ENCODE measurements at places on chromosomes 4 and X.
A peak's percentile ranks its signal among the peaks of the same experiment; 100 is the strongest.

DNA sequence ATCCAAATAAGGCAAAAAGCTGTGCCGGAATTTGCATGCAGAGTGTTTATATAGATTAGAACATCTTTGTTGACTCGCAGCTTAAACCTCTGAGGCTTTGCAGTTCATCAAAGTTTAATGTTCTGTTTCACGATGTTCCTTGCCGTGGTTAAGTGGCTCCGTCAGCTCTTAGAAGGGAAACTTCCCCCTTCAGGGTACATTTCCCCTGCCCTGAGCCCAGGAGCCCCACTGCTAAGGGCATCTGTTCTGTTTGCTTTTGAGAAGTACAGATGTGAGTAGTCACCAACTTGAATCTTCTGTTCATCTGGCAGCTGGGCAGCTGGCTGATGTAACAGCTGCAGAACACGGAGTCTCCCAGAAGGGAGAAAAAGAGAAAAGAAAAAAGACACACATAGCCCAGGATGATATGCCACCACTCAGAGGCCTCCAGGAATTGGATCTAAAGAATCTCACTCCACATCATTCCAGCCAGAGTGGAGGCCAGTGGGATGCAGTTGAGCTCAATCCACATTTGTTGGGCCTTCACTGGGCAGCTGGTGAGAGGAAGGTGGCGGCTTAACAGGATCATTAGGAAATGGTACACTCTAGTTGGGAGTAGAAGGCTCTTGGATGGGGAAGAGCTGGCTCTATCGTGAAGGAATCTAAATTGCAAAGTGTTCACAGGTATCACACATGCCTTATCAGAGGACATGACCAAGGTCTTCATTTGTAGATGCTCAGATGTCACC, 178.7 kb upstream of the RBPJ start:
- peak; percentile 39 for DNase-seq

GRCh38 chr4:110878413-110878812, 255.5 kb upstream of the PITX2 start:
- DNase-seq, result no peak

- DNase-seq, result peak; percentile 31
Observed at GRCh38 chrX:139924069-139924695, 8.7 kb downstream of the ATP11C start.

DNA sequence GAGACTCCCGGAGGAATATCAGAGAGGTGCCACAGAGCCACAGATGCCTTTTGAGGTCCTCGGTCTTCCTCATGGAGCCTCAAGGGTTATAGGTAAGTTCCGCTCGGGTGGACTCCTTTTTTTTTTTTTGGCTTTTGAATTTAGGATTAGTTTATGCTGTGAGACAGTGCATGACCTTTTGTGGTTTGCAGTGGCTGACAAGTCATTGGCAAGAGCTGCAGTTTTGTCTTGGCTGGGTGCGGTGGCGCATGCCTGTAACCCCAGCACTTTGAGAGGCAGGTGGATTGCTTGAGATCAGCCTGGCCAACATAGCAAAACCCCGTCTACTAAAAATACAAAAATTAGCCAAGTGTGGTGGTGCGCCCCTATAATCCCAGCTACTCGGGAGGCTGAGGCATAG, 4.5 kb upstream of the GRSF1 start:
- DNase-seq, result no peak

GRCh38 chr4:147717878-147718277, 14.0 kb upstream of the ARHGAP10 start:
- DNase-seq, result no peak

GRCh38 chrX:39201305-39201990, 400.2 kb downstream of the MID1IP1 start:
- DNase-seq, result peak; percentile 4

DNA sequence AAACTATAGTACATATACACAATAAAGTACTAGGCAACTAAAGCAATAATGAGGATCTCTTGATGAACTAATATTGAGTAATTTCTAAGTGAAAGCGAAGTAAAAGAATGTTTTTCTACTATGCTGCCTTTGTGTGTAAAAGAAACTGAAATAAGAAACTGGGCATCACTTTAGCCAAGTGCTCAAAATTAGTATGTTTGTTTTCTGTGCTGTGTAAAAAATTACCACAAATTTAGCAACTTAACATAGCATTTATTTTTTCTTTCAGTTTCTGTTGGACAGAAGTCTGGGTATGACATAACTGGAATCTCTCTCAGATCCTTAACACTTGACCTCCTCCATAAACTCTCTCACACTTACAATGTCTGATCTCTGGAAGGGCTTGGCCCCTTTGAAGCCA, 687.1 kb upstream of the MAGEB2 start:
- no peak for DNase-seq

- DNase-seq, result peak; percentile 22
Observed at GRCh38 chr4:112589206-112589605, 47.5 kb downstream of the ZGRF1 start.

DNA sequence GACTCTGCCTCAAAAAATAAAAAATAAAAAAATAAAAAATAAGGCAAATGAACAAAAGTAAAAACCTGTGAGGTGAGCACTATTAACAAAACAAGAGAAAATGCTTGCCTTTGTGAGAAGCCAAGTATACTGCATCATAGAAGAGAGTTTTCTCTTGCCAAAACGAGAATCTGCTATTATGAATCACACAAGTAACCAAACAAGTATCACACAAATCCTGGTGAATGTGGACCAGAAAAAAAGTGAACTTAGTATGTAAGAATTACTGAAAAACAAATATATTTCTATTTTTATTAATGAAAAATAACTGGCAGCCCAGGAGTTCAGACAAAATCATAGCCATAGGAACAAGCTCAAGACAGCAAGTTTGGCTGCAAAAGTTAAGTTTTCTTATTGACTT, 193.5 kb downstream of the PDGFC start:
- no peak for DNase-seq

DNA sequence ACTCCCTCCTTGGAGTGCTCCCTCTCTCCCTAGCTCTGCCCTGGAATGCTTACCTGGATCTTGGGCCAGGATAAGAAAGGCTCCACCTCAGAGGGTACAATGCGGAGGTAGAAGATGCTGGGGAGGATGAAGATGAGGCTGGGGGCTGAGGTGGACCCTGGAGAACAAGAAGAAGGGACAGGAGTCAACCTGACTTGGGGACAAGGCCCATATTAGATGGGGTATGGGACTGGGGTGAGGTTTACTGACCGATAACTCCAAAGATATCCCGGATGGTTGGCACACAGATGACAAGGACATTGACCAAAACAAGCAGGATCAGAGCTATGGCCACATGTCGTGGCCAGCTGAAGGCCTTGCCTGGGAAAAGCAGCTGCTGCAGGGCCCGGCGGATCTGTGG, 10.6 kb downstream of the SLC38A5 start:
- no peak for DNase-seq

DNA sequence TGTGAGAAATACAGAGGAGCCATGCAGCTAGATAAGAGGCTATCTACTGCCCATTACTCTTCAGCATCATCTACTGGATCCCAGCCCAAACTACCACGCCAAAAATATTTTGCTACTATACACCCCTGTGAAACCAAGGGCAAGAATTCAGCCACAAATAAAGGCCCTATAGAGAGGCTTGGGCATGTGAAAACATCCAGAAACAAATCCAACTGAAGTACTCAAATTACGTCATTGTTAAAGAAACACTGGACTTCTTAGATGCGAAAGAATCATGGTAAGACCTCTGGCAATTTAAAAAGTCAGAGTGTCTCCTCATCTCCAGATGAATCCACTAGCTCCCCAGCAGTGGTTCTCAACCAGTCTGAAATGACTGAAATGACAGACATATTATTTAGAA, 12.8 kb downstream of the NDST3 start:
- no peak for DNase-seq

GRCh38 chrX:9492901-9493300, 28.0 kb downstream of the TBL1X start:
- DNase-seq, result no peak

DNA sequence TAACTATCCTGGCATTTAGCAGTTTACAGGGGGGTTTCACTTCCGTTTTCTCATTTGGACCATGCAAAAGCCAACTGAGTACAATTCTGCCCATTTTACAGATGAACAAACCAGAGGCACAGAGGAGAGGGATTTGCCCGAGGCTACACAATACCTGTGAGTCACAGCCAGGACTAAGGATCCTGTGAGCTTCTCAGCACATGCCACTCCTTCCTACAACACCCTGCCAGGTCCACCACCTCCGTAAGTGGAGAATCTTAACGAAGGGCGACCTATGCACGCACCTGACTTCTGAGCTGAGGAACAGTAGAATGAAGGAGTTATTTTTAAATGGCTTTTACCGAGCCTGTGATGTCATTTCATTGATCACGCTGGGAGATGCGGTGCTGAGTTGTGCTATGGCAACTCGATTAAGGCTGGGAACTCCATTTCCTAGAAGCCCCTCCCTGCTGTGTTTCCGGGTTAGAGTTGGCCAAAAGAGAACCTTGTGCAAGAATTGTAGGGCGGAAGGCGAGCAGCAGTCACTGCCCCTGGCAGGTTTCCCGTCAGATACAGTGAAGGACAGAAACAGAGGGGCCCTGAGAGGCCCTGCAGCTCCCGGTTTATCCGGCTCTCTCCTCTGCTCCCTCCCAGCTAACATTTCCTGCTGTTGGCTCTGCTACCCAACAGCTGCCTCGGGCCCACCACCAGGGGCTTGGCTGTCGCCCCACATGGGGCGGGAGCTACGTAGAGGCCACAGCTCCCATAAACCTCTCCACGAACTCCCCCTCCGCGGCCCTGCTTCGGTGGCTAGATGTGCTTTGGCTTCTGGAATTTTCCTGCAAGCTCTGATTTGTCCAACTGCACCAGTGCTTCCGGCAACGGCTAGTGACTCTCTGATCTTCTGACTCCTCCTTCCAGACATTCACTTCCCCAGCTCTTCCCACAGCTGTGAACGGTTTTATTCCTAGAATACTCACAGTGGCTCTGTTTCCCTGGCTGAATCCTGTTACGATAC, 75.1 kb upstream of the USP9X start:
- DNase-seq, result peak; percentile 76

- DNase-seq, result no peak
Observed at GRCh38 chrX:70331161-70331560, 41.3 kb downstream of the KIF4A start.

DNA sequence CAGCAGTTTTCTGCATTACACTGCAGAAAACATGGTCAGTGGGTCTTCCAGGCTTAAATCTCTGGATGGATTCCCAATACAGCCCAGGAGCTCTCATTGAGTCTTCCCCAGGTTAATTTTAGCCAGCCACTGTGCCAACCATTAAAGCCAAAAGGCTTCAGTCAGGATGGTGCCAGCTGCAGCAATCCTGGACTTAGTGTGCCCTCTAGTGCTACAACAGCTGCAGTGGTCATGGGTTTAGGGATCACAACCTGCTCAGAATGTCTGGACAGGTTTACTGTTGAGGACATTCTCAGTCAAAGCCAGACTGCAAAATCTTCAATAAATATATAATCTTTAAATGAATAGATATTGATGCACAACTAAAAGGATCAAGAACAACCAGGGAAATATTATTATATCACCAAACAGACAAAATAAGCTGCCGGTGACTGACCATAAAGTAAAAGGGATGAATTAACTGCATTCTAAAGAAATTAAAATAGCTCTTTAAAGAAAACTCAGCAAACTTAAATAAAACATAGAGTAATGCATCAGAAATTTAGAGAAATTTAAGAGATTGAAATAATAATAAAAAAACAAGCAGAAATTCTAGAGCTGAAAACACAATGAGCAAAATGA, 639.9 kb downstream of the SPOCK3 start:
- DNase-seq, result peak; percentile 79

- no peak for DNase-seq
Observed at GRCh38 chr4:125501568-125501967, 186.8 kb downstream of the FAT4 start.

- DNase-seq, result no peak
Observed at GRCh38 chr4:24212642-24213041, 322.8 kb upstream of the PPARGC1A start.

DNA sequence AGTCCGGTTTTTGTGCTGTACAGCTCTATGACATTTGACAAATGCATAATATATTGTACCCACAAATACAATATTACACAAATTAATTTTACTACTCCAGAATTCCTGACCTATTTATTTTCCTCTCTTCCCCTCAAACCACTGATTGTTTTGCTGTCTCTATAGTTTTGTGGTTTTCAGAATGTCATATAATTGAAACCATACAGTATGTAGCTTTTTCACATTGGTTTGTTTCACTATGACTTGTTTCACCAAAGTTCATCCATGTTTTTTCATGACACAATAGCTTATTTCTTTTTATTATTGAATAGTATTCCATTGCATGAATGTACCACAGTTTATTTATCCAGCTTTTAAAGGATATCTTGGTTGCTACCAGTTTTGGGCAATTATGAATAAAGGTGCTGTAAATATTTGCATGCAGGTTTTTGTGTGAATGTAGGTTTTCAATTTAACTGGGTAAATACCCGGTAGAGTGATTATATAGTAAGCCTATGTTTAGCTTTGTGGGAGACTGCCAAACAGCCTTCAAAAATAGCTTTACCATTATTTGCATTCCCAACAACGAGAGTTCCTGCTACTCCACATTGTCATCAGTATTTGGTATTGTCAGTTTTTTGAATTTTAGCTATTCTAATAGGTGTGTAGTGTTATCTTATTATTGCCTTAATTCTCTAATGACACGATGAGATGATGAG, 25.9 kb downstream of the RNF175 start:
- DNase-seq, result no peak

GRCh38 chrX:20059467-20060128, 57.1 kb downstream of the MAP7D2 start:
- no peak for DNase-seq

DNA sequence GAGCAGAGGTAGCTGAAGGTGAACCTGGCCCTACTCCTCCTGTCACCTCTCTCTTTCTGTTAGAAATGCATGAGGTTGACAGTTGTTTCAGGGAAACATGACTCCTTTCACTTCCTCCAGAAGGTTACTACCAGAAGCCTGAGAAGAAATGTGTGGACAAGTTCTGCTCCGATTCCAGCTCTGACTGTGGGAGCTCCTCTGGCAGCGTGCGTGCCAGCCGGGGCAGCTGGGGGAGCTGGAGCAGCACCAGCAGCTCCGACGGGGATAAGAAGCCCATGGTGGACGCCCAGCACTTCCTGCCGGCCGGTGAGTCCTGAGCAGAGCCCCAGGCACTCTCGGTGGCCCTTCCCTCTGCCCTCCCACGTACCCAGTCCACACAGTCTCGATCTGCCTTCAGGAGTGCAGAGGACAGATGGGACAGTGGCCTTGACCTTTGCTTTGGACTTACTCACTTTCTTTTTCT, 61.3 kb upstream of the TLR2 start:
- no peak for DNase-seq

- DNase-seq, result no peak
Observed at GRCh38 chr4:48367016-48367415, 25.7 kb downstream of the SLAIN2 start.

GRCh38 chr4:15065516-15065915, 63.2 kb downstream of the CPEB2 start:
- DNase-seq, result no peak

DNA sequence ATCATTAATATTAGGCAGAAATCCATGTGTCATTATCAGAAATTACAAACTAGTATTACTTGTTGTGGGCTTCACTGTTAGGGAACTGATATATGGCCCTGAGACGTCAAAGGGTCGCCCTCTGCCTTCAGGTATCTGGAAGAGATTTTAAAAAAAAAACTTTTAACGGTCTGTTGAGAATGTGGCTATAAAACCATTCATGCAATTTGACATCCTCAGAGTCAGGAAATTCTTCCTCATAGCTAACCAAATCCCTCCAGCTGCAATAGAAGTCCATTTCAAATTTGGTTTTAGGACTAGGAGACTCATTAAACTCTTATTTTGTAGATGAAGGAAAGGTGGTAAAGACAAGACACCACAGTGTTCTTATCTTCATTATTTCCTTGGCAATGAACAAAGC, 194.2 kb upstream of the NOCT start:
- DNase-seq, result no peak

Measured in DMS53 (cell line).